Hematopoietic multipotent progenitor cell treated with erythropoietin and hydrocortisone succinate and interleukin-3 and kit ligand, for 4 days (in vitro differentiated cells): ENCODE measurements at places on chromosomes 2 and 18.

- DNase-seq = no peak
Measured at GRCh38 chr2:2173633-2174032, 157.4 kb downstream of the MYT1L start.

GRCh38 chr18:24055878-24056277, 41.3 kb downstream of the TTC39C start:
- no peak for DNase-seq

GRCh38 chr2:198321522-198322088, 517.2 kb downstream of the PLCL1 start:
- no peak for DNase-seq

GRCh38 chr2:218188528-218188927, 21.8 kb upstream of the CXCR1 start:
- DNase-seq = no peak

DNA sequence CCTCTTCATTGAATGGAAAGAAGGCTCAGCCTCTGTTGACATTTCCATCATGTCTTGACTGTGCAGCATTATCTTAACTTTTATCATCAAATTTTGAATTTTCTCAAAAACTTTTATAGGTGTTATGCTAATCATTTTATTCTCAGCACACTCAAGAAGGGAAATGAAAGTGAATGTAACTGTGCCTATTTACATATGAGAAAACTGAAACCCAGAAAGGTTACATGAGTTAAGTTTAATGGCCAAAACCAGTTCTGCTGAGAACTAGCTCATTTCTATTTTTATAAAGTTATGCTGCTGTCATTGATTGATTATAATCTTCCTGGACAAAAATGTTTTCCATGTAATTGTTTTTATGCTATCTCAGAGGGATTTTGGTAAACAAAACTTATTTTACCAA, 618.8 kb upstream of the NRXN1 start:
- DNase-seq = no peak

GRCh38 chr18:24785019-24785418, 324.6 kb downstream of the HRH4 start:
- DNase-seq = no peak

- peak; percentile 82 for DNase-seq
Measured at GRCh38 chr2:6927186-6927585, 10.0 kb downstream of the RNF144A start.

DNA sequence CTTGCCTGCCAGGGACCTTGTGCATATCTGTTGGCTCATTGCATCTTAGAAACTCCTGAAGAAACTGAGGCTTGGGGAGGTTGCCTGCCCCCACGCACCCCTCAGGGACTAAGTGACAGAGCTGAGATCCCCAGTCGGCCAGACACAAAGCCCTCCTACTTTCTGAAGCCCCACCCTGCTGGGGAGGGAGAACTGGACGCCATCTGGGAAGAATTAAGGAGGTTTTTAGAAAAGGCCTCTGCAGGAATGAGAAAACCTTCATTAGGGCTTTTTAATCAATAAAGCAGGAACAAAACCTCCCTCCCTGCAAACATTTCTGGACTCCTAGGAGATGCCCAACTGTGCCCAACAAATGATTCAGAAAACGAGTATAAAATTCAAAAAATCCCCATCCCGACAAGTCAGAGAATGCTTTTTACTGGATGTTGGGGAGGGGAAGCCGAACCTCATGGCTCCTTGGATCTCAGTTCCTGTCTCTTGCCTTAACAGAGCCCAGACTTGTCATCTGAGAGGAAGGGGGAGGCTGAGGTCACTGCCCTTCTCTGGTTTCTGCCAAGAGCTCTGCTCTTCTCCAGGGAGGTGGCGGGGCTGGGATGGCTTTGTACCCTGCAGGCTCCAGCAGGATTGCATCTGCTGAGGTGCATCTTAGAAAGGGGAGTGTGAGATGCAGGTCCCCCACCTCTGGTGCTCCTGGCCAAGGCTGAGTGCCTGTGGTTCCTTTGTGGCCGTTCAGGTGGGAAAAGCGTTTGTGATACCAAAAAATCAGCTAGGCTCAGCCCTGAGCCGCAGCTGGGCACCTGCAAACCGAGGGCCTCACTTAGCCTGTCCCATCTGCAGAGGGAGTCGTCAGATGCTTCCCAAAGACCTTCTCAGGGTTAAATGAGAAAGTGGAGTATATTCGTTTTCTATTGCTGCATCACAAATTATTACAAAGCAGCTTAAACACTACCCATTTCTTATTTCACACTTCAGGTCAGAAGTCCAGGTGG, 142.4 kb downstream of the ZFP36L2 start:
- no peak for DNase-seq

- no peak for DNase-seq
Measured at GRCh38 chr2:85018049-85018447, 47.1 kb downstream of the KCMF1 start.

- no peak for DNase-seq
Measured at GRCh38 chr2:2748399-2749205, 417.5 kb upstream of the MYT1L start.

GRCh38 chr2:184532551-184532950, 65.8 kb upstream of the ZNF804A start:
- no peak for DNase-seq

DNA sequence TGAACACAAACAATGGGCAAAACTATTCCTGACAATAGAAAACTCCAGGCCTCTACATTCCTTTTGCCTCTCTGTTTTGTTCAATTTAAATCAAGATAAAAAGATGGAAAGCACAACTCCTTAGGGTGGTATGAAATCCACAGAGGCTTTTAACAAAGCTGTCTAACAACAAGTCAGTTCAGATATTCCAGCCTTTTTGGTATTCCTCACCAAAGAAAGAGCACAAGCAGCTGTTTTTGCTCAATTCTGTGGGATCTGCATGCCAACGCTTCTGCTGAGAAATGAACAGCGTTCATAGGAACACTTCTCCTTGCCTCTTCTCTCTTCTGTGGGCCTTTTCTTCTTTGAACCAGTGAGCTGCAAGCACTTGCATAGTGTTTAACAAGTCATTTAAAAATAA, 411.6 kb upstream of the TCF4 start:
- no peak for DNase-seq

DNA sequence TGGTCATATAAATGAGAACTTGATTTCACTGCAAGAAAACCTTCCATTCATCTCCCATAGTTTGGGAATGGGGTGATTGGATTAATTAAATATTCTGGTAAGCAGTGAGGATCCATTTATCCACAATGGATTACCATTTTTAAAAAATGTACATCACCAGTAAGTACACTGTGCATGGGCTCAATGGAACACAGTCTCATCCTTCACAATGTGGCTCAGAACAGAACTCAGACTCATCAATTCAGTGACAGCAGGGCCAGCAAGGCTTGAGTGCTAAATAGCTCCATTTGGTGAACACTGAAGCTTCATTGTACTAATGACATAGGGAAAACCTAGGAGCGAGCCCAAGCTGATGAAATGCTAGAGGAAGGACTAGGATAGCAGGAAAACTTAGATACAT, 223.8 kb downstream of the CMPK2 start:
- no peak for DNase-seq

GRCh38 chr18:34224423-34225217, at the start of gene NOL4:
Gene NOL4 (minus strand): TSS chr18:34224913. CDS start chr18:34223253, 1,660 bp downstream.
- peak; percentile 5 for DNase-seq

GRCh38 chr18:48048251-48048650, 117.8 kb upstream of the SMAD2 start:
- no peak for DNase-seq

GRCh38 chr2:132593171-132593570, 76.8 kb downstream of the LYPD1 start:
- no peak for DNase-seq

DNA sequence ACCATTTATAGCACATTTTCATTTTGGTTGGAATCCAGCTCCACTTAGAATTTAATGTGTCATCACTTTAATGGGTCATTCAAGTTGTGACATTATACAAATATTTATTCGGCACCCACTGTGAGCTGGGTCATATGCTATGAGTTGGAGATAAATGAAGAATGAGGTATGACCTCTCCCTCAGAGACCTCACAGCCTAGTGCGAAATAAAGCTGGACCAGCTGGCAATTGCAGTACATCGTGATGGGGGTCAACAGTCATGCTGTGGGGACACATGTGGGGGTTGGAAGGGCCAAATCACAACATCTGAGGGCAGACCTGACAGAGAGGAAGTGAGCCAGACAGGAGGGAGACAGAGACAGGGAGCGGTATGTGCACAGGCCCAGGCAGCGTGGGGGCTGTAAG, 175.4 kb downstream of the MAIP1 start:
- DNase-seq = no peak

DNA sequence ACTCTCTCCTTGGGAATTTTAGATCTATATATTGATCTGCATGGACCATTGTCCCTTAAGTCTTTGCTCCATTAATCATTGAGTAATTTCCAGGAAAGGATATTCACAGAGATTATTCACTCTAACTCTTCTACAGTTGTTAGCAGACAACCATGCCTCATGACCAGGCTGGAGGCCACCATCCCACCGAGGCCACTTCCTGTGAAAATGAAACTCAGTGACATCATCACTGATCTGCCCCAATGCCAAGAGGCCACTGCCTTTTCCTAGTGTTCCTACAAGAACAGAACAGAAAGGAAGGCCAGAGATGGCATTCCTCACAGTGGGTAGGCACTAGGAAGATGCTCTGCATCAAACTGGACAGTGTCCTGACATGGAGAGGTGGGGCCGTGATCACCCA, 161.3 kb downstream of the DTNA start:
- DNase-seq = no peak

- no peak for DNase-seq
Measured at GRCh38 chr2:88967844-88968243, 276.4 kb downstream of the RPIA start.

- DNase-seq = no peak
Measured at GRCh38 chr2:100603948-100604633, 41.3 kb downstream of the PDCL3 start.

DNA sequence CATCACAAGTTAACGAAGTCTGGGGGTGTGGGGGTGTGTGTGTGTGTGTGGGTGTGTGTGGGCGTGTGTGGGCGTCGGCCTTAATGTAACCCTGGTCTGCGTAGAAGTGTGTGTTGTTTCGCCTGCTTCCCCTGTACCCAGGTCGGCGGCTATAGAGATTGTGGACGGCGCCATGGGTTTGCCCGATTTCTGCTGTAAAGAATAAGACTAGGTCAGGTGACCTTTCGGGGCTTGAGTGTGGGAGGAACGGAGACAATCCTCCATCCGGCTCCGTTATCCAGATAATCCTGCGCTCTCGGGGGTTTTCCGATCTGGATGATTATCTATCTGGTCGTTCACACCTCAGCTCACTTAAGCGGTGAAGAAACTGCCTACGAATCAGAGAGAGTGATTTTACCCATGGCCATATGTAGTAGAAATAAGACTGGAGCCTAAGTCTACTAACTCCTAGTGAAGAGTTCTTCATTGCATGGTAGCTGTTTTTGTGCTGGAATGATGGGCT, 543 bp downstream of the HADHB start:
- peak; percentile 75 for DNase-seq

- DNase-seq = no peak
Measured at GRCh38 chr2:50004667-50005066, 850.4 kb upstream of the FSHR start.

- DNase-seq = no peak
Measured at GRCh38 chr2:174399171-174399570, 3.6 kb downstream of the SCRN3 start.

DNA sequence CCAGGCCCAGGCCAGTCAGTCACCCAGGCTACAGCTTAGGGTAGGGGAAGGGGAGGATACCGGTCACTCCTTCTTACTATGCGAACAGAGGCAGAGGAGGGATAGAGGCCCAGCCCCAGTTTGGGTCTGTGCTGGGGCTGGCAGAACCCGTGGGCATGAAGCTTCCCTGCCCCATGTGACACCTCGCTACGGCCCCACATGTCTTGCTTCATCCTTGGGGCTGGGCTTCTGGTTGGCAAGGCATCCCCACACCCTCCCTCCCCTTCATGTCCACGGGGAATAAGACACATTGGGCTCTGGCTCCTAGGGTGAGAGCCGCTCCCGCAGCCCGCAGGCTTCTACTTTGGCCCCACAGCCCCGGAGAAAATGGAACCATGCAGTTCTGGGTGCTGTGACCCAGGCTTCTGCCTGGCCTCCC, 32.4 kb downstream of the HS1BP3 start:
- DNase-seq = no peak

DNA sequence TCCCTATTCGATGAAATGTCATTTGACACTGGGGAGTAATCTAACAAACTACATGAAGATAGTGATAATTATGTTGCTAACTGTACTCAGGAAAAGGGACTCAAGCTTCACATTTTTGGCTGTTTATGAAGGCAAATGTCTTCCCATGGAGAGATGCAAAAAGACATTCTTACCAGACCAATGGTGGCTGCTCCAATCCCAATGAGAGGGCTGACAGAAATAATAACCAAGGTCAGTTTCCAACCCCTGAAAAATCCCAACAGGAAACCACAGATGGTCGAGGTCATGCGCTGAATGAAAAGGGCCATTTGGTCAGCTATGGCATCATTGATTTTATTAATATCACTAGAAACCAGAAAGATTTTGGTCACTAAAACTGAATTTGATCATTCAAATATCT, 37.6 kb downstream of the ABCB11 start:
- no peak for DNase-seq

DNA sequence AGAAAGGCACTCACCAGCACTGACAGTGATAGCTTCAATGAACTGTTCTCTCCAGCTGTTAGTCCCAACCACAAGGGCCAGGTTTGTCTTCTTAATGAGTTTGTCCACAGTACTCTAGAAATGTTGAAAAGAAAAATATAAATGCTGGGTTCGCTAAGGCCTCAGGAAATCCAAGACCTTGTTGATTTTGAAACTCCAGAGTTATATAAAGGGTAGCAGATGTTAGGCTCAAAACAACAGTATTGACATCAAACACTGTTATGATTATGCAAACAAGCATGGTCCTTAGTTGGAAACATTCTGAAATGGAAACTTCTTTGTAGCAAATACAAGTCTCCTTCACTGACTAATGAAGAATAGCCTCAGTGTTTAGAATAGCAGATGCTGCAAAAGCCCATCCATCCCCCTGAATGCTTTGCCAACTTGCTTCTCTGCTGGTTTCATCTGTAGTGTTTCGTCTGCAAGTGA, 291.1 kb downstream of the SLC8A1 start:
- no peak for DNase-seq

GRCh38 chr2:235287375-235287733, 206.5 kb upstream of the AGAP1 start:
- no peak for DNase-seq

DNA sequence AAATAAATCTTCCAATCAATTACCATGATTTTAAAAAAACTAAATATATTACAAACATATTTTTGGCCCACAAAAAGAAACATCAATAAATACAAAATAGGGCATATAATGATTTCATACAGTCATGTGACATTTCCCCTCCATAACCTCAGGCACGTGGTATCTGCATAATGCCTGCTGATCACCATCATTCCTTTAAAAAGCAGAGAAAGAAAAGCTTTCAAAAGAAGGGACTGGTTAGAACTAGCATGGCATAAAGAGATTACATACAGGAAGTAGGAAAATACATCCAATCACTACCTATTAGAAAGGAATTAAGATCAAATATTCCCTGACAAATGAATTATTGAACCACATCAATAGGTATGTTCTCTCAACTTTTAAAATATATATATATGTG, 83.5 kb downstream of the INO80D start:
- no peak for DNase-seq
